Left renal pelvis (tissue), 4 donors: ENCODE measurements at places on chromosomes 6 and 20. TPM values are rescaled to one million over a fixed set of nuclear protein-coding genes. Genes with fewer than 3 reads are reported as not detected.

GRCh38 chr6:12208190-12208589, 82.0 kb upstream of the EDN1 start:
- no peak for DNase-seq

DNA sequence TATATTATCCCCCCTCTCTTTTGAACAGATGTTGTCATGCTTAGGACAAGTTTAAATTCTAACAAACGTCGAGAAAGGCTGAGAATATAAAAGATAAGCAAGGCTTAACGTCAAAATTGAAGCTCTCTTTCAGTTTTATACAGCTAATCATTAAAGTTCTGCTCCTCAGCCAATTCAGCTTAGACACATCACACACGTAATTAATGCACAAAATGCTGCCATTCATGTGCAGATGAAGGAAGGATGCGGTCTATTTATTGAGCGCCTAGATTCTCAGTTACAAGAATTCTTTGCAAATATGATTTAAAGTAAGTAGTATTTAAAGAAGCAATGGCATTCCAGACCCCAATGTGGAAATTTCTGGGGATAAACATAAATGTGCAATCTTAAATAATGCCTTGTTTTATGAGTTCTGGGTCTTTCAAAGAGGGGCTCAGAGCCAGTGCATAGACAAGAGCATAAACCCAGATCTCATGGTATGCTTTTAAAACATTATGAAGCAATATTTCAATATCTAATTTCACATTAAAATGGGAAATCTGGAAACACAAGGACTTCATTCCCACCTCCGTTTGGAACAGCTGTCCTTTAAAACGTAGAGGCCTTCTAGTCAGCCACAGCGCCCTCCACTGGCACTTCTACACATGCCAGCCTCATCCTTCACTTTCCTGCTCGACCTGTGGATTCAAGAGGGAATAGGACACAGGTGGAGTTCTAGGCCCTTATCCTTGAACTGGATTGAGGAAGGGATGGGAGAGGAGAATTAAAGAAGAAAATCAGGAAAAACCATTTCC, 85.8 kb downstream of the LYRM4 start:
- DNase-seq = no peak

- DNase-seq = no peak
These were observed 3.2 kb downstream of the PTK6 start for GRCh38 chr20:63533871-63534393.

DNA sequence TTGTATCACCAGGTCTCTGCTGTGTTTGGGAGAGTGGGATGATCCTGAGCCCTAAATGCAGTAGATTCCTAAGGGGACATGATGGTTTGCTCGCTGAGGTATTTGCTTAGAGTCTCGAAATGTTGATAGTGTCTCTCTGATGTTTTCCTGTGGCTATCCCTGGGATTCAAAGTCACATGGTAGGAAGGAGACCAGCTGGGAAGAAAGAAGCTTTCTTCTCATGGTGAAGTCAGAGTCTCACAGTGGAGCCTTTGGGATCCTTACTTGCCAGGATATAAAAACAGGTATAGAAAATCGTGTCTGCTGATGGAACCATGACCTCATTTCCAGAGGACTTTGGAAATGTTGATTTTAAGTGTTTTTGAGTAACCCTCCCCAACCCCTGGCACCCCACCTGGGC, 259.3 kb upstream of the SUPT3H start:
- DNase-seq = no peak

- no peak for DNase-seq
These were observed 50.8 kb upstream of the MLN start for GRCh38 chr6:33854572-33855030.

DNA sequence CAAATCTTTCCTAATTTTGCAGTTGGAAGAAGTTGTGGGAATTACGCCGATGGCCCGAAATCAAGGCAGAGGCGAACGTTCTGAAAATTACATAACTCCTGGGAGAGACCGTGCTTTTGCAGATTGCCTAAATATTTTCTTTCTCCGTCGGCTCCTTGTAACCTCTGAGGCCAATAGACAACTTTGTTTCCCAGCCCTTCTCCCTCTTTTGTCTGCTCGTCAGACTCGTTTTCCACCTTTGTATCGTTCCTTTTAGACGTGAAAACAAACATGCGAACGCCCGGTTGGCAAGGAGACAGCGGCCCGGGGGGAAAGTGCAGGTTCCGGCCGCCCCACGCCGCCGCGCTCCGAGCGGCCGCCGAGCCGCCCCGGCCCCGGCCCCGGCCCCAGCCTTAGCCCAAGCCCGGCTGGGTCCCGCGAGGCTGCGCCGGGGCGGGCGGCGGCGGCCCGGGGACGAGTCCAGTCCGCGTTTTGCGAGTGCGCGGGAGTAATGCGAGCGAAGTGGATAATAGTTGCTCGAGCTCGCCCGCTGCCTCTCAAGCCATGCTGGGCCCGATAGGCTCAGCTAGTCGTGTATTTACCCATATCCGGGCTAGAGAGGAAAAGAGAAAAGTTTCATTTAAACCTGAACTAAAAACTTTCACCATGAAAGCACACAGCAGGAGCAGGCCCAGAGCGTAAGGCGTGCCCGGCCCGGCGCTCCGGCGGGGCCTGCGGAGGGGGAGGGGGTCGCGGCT, at the start of gene ARID1B:
Gene ARID1B (plus strand): TSS at position 539 of the 737 bp plus-strand sequence. CDS start 303 bp downstream, outside the sequence.
- no peak for DNase-seq

DNA sequence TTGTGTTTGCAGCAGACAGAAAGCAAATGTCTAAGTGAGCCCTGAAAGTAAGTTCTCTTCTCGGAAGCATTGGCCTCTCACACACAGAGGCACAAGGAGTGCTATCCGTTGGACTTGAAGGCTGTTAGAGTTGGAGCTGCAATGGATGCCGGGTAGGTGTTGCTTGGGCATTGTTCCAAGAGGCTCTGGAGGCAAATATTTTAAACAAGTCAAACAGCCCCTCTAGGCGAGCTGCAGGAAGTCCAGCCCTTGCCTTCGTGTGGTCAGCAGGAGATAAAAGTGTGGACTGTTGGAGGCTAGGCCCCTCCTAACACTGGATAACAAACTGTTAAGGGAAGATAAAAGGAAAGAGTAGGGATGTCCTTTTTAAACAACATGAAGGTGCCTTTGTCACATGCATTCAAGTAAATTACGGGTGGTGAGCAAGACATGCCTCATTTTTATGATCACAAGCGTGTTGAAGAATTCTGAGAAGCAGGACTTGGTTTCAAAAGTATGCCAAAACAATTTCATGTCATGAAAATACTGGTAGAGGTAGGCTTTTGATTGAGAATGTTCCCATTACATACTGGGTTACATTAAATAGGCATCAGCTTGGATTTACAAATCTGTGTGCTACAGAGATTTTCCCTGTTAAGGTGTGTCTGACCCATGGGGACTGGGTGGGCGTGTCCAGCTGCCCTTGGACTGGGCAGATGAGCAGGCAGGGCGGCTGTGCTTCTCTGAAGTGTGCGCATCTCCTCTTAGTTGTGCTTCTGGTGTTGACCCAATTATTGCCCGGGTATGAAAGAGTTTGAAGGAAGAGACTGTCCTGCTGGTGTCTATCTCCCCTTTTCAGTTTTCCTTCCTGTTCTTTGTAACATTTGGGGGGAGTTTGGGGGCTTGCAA, 57.5 kb downstream of the RREB1 start:
- DNase-seq = no peak

- DNase-seq = no peak
These were observed 57.9 kb upstream of the AKAP12 start for GRCh38 chr6:151181706-151182363.

GRCh38 chr6:151284548-151285017, 44.8 kb downstream of the AKAP12 start:
- DNase-seq = no peak

Gene TFAP2C
- 1.8 TPM for polyA plus RNA-seq

Gene BLOC1S5
- polyA plus RNA-seq = 37.1 TPM

Gene MUC22
- polyA plus RNA-seq = not detected
